ENCODE measurements at places on chromosomes 4 and X. TPM values are rescaled to one million over a fixed set of nuclear protein-coding genes. Genes with fewer than 3 reads are reported as not detected.

The PRRG1 gene
- total RNA-seq, result 14.2 TPM

The PNCK gene
- not detected for total RNA-seq

The UGT2B17 gene
- total RNA-seq, result not detected

The SLC2A9 gene
- total RNA-seq, result 0.43 TPM

The ERAS gene
- 0.22 TPM for total RNA-seq

The TRIM60 gene
- 1.1 TPM for total RNA-seq

The XAGE1A gene
- not detected for total RNA-seq

The PCYT1B gene
- total RNA-seq, result under 0.01 TPM

The RASSF6 gene
- 0.14 TPM for total RNA-seq

The FAM9C gene
- not detected for total RNA-seq

The PDK3 gene
- 5.3 TPM for total RNA-seq

The CPE gene
- 2.3 TPM for total RNA-seq

The NPY1R gene
- total RNA-seq, result 0.43 TPM

The GRIA2 gene
- total RNA-seq, result not detected

The TLR3 gene
- total RNA-seq, result 1.7 TPM

The ITGB1BP2 gene
- total RNA-seq, result 2.0 TPM

The EDNRA gene
- 1.3 TPM for total RNA-seq

The SPATA4 gene
- total RNA-seq, result 0.29 TPM

The BRS3 gene
- total RNA-seq, result not detected

The ATP6AP2 gene
- total RNA-seq, result 124 TPM

The FAM184B gene
- not detected for total RNA-seq

The PLA2G12A gene
- 50.7 TPM for total RNA-seq

The ZMYM3 gene
- total RNA-seq, result 22.8 TPM
